NCI-H774 (cell line): ENCODE measurements at places on chromosomes 5 and 9.

- no peak for DNase-seq
These were observed 406.3 kb upstream of the ADAMTSL1 start for GRCh38 chr9:18067548-18068120.

DNA sequence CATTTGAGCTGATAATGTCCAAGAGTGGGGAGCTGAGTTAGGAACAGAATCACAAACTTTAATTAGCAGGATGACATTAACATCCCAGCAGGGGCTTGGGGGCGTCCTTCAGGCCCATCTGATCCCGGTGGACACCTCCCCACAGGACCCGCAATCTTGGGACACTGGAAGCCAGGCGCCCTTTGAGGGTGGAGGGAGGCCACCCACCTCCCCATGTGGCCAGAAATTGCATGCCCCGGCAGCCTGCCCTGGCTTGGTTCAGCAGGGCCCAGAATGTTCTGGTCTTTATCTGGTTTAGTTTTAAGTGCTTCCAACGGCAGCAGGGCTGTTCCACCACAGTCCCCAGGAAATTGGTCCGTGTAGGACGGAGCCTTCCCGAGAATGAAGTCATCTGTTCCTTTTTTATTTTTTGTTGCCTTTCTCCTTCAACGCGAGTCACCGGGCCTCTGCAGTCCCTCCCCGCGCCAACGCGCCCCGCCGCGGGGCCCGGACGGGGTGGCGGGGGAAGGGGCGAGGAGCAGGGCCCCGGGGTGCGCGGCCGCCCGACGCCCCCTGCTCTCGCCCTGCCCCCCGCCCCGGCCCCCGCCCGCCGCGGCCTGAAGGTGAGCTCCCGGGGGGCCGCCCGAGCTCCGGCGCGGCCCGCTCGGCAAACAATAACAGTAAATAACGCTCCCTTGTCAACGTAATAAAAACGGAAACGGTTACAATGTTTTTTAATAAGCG, 207.9 kb downstream of the C9orf50 start:
- peak; percentile 86 for DNase-seq

GRCh38 chr9:137988051-137988450, 110.5 kb downstream of the CACNA1B start:
- DNase-seq, result no peak

DNA sequence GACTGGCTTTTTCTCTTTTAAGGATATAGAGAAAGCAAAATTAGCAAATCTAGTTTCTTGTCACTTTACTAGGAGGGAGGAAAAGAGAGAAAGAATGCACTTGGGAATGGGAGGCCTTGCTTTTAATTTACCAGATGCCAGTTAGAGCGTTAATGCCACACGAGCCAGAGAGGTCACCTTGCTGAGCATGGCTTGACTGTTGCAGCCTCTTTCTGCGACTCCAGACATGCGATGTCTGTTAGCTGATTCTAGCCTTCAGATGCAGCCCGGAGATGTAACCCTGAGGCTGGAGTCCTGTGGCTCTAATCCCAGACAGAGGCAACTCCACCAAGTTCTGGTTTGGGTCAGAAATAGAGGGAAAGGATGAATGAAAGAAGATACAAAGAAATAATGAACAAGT, 152.5 kb downstream of the TRIO start:
- no peak for DNase-seq

DNA sequence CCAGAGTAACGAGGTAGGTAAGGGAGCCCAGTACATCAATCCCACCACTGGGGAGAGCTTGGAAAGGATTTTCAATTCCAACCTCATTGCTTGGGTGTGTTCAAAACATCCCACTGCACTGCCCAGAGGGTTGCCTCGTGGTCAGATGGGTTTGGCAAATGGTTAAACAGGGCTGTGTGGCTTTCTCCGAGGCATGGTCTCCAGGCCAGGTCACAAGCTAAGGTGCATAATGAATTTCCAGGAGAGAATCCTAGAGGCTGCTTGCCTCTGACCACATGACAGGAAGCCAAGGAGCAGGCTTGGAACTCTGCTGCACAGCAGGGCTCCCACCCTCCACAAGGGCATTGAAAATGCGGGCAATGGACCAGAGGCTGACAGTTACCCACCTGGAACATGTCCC, 51.6 kb downstream of the DAP start:
- DNase-seq, result no peak

GRCh38 chr5:154732212-154732611, 23.0 kb upstream of the LARP1 start:
- no peak for DNase-seq
